ENCODE measurements at places on chromosomes 4 and X.

DNA sequence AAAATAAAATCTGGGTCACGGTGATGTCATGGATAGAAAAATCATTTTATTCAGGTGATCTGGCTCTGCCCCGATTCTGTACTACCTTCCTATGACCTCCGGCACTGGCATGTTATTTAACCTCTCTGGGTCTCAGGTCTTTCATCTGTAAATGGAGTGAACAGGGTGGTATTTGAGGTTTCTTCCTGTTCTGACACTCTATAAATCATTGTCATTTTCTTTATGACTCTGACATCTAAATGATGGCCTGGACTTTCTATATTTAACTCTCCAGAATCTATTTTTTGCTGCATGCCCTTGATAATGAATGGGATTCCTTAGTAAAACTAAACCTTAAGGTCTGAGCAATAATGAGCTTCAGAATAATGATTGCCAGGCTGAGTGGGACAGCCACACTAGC lies 422.0 kb upstream of the CNKSR2 start:
- DNase-seq, result no peak

GRCh38 chr4:94827481-94828110 lies 69.8 kb downstream of the BMPR1B start:
- peak; percentile 40 for DNase-seq

DNA sequence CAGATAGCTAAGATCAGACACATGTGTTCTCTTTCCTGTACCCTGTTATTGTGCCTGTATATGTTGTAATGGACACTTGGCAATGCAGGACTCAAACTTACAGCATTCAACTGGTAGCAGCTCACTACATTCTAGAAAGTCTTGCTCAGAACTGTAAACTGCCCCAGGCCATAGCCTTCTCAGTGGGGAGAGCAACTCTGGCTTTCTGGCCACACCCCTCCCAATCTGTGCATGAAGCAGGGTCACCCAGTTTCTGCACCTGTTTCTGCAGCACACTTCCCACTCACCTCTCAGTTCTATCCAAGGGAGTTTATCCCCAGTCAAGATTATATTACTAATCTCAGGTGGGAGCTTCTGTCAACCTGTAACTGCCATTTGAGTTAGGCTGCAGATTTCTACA lies 38.9 kb upstream of the TBX22 start:
- DNase-seq, result no peak

- no peak for DNase-seq
Observed at GRCh38 chr4:82851885-82852750, 38.8 kb downstream of the SEC31A start.

DNA sequence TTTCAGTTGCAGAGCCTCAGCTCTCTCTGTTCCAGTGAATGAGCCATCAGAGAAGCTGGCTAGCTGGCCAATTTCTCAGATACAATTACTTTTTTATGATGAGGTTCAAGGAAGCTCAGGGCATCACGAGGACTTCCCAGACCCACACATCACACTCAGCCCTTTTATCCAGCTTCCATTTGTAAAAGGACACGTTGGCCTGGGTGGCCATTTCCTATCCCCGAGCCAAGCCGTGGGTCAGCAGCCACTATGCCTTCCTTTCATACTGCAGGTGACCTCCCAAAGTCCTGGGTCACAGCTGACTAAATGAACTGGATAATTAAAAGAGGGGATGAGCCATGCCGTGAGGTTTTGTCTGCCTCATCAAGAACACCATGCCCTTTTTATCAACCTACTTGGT lies 236.9 kb upstream of the PPARGC1A start:
- DNase-seq, result peak; percentile 71

DNA sequence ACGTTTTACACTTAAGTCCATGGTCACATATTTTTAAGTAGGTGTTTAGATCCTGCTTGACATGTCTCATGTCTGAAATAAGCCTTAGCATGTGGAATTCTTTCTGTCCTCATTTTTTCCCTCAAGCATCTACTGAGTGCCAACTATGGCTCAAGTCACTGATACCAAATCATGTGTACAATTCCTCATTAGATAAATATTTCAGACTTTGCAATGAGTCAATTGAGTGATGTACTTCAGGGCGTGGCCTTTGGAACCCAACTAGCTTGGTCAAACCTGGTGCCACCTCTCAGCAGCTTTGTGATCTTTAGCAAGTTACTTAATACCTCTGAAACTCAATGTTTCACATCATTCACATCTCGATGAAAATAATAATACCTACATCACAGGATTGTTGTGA lies 12.6 kb upstream of the JADE1 start:
- no peak for DNase-seq

- no peak for DNase-seq
Observed at GRCh38 chr4:136412708-136413107, 1119.6 kb downstream of the PCDH18 start.

DNA sequence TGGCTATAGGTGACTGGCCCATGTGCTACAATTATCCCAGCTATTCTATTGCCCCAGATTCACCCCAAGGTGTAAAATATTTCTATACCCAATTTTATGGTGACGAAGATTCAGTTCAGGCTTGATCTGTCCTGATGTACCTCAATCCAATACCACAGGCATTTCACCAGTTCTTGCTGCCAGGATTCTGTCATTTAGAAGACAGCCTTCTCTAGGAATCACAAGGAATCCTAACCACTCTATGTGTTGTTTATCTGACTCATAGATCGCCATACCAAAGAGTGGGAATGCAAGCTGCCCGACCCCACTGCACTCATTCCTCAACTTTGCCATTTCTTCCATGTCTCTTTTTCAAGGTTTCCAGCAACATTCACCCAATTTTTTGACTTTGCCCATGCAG lies 355.0 kb upstream of the EMCN start:
- no peak for DNase-seq

GRCh38 chr4:165766976-165767375 lies 106.1 kb upstream of the TLL1 start:
- no peak for DNase-seq

DNA sequence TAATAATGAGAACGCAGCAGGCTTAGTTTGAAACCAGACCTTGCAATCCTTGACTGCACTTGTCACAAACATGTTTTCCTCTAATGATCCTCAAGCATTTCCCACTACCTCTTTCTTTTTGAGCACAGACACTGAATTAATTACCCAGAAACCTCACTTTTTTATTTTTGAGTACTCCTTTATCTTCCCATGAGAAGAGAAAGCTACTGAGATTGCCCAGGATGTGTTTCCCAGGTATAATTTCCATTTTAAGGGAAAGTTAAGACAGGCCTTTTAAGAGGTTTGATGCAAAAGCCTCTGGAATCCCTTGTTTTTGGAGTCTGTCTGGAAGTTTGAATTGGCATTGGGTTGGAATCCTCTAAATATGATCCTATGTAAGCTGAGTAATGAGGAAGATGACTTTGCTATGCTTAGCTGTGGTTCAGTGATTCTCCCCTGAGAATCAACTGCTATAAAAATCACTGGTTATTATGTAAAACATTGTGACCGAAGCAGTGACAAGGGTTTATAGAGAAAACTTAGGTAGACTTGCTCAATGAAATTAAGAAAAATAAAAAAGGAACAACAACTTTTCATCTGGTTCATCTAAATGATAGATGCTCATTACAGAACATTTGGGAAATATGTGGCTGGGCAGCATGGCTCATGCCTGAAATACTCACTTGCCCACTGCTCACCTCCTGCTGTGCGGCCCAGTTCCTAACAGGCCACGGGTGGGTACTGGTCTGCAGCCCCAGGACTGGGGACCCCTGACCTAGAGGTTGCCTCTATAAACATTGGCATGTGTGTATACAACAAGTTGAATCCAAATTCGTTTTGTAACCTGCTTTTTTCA lies 10.8 kb upstream of the RHOH start:
- DNase-seq, result no peak

DNA sequence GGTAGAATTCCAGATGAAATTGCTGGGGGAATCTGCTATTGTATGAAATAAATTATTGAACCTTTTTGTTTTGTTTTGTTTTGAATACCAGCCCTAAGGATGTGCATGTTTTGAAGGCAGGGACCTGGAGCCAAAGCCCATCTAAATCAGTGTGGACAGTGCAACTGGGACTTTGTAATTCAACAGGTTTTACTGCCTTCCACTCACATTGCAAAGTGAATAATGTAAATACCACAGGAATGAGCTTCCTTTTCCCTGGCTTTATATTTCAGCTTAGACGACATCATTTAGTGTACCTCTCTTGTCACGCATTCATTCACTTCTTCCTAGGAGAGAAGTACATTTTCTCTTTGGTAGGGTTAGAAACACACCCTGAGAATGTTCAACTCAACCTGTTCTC lies 795.0 kb downstream of the CENPC start:
- DNase-seq, result no peak

DNA sequence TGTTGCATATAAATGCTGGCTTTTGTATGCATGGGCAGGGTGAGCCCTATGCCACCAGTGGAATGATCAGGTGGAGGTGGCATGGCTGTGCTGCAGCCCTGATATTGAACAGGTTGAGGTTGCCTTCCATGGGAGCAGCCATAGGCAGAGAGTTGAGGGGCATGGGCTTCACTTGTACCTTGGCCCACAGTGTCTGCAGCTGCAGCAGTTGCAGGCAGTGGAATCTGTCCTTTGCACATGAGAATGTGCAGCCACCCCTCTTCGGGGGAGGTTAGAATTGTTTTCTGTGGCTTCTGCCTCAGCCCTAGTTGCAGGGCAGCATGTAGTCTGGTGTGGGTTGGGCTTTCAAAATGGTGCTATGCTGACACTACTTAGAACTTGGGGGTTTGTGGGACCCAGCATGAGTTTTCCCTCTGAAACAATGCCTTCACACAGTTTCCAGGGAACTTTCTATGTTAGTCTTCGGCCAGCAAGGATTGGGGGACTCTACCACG lies 25.4 kb upstream of the VSIG1 start:
- no peak for DNase-seq

GRCh38 chr4:41366911-41367517 lies 110.3 kb downstream of the UCHL1 start:
- DNase-seq, result no peak

- no peak for DNase-seq
Observed at GRCh38 chr4:165248102-165248501, 40.7 kb downstream of the KLHL2 start.

DNA sequence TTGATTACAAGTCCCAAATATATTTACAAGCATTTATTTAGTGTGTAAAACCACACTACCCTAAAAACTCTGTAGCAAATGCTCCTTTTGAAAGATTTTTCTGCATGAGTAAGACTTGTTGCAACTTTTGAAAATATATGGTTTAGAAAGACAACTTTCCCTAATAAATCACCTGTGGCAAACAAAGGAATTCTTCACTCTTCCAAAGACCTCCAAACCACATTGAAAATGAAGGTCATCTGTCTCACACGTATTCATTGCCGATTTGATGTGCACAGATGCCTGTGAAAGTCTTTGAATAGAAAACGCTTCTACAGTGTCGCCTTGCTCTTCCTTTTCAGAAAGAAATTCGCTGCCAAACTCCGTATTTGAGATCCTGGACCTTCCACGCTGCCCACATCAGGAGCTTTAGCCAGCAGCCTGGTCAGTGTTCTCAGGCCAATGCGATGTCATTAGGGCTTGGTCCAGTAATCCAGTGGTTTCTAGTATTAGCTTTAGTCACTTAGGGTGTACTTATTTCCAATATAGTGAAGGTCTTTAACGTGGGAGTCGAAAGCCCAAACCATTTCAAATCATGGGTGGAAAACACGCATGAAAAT lies 22.2 kb downstream of the SPINK2 start:
- no peak for DNase-seq

GRCh38 chrX:148214786-148215185 lies 233.6 kb downstream of the FMR1NB start:
- no peak for DNase-seq

DNA sequence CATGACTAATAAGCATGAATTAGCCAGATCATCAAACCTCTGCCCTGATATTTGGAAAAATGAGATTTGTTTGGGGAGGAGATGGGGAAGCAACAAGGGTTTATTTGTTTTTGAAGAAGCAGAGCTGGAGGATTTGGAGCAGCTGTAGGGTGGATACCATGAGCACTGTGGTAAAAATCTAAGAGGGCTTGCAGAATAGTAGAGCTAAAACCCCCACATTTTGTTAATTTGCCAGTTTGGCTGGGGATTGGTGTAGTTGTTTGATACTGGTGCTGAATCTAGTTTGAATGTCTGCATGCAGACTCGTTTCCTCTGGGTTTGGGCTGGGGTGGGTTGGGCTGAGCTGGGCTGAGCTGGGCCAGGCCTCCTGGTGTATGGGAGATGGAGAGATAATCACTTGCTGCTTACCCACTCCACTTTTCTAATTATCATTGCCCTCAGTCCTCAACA lies 43.7 kb downstream of the SMAD1 start:
- DNase-seq, result peak; percentile 28

DNA sequence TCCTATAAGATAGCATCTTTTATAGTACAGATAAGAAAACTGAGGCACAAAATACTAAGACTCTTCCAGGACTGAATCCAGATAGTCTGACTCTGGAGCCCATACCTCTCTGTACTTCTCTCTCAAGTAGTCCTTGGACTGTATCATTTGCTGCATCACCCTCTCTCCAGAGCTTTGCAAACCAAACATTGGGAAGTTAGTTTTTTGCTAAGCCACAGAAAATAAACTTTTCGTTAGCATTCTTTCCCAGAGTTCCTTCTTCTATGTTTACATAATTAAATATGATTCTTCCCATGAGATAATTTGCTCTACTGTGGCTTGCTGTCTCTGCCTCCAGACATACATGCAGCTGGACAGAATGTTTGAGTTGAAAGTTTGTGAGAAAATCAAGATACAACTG lies 22.0 kb downstream of the PPEF2 start:
- DNase-seq, result no peak

DNA sequence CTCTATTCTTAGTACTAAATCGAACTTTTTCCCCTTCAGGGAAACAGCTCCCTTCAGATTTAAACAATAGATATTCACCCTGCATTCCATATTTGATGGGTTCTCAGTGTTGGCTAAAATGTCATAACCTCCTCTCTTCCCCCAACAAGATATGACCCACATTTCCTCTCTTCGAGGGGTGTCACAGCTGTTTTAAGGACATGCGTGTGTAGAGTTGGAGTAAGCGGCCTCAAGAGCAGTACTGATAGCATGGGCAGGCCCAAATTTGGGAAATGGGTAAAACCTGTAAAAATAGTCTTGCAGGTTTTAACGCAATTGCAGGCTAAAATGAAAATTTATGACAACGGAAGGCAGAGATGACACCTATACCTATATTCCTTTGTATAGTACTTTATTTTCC lies 28.7 kb downstream of the SAT1 start:
- DNase-seq, result no peak

DNA sequence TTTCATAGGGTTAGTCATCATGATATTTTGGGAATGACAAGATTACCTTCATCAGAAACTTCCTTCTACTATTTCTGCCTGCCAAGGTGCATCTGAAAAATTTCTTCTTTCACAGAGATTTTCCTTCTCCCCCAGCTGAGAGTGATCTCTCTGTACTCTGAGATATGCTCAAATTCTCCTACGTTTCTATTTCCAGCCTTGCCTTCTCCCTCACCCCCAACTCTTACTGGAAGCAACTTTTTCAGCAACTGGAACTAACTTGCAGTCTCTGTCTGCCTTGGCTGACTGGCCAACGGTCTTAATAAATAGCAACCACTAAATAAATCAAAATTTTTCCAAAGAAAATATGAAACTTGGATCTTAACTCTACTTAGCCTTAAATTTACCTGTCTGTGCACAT lies 122.3 kb downstream of the MAML3 start:
- no peak for DNase-seq

- DNase-seq, result no peak
Observed at GRCh38 chr4:5887361-5888221, 5.3 kb downstream of the CRMP1 start.

GRCh38 chr4:13989501-13989900 lies 362.0 kb upstream of the BOD1L1 start:
- DNase-seq, result no peak

All from COLO829 (cell line).